ENCODE measurements at places on chromosomes 5 and 9.

DNA sequence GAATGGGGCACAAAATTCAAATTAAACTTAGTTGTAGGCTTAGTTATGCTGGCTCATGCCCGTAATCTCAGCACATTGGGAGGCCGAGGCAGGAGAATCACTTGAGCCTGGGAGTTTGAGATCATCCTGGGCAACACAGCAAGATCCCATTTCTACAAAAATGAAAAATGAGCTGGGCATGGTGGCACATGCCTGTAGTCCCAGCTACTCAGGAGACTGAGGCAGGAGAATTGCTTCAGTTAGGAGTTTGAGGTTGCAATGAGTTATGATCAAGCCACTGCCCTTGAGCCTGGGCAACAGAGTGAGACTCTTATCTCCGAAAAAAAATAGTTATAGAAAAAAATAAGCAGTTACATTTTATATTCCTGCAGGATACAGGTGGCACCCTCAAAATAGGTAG is 20.7 kb upstream of the GFPT2 start:
- no peak for DNase-seq

DNA sequence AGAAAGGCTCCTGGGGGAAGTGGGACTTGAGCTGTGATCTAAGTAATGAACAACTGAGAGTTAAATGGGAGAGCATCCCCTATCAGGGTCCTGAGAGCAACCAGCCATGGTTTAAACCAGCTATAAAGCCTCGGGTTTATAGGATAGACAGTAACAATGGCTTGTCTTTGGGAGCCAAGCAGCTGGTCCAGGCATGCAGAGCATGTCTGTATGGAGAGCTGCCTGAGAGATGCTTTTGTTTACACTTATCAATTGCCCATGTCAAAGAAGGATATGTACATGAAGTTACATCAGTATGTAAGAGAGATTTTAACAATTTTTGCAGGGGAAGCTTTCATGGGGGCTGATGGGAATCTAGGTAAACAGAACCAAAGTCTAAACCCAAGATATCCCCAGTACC is 4.4 kb downstream of the TGFBI start:
- DNase-seq, result no peak

DNA sequence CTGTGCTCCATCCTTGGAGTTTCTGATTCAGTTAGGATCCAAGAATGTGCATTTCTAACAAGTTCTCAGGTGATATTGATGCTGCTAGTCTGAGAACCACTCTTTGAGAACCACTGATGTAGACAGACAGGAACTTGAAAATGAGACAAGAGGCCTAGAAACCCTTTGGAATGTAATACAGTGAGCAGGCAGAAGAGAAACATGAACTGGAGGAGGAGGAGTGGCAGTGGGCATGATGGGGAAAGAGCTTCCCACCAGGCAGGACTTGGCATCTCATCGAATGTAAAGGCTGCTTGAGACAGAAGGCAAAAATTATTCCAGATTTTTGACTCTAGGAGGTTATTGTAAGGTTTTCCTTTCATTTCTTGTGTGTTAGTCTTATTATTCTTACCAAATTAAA is 295.8 kb upstream of the SGCD start:
- no peak for DNase-seq

- no peak for DNase-seq
These were observed 33.4 kb upstream of the CTSV start for GRCh38 chr9:97072285-97072776.

- no peak for DNase-seq
These were observed 3.3 kb downstream of the NACC2 start for GRCh38 chr9:136091582-136092352.

DNA sequence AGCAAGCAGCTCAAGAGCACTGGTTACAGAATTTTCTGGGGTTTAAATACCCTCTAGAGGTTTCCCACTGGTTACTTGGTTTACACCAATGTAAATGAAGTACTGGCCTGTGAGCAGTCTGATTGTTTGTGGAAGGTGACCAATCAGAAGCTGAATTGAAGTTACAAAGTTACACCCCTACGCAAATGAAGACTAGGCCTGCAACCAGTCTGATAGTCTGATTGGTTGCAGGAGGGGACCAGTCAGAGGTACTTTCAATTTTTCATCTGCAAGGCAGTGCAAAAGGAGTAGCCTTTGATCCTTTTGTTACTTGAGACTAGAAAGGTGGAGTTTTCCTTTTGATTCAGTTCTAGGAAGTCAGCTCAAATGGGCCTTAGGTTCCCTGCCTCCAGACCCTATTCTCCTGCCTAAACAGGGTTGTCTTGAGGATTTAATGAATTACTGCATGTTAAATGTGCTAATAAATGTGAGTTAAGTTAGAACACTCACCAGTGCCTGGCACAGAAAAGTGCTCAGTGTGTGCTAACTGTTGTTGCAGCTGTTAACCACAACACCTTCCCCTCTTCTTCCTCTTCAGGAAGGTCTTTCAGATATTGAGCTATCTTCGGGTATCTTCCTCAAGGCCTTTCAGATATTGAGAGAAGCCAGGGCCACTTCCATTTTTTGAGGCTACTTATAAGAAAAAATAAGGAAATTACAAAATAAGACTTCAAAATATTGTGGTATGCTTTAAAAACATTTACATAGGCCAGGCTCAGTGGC is 32.1 kb upstream of the CLINT1 start:
- DNase-seq, result no peak

GRCh38 chr5:140561753-140562523 is 2.5 kb downstream of the APBB3 start:
- no peak for DNase-seq

GRCh38 chr5:29498860-29499259 is 1694.6 kb upstream of the CDH6 start:
- no peak for DNase-seq

DNA sequence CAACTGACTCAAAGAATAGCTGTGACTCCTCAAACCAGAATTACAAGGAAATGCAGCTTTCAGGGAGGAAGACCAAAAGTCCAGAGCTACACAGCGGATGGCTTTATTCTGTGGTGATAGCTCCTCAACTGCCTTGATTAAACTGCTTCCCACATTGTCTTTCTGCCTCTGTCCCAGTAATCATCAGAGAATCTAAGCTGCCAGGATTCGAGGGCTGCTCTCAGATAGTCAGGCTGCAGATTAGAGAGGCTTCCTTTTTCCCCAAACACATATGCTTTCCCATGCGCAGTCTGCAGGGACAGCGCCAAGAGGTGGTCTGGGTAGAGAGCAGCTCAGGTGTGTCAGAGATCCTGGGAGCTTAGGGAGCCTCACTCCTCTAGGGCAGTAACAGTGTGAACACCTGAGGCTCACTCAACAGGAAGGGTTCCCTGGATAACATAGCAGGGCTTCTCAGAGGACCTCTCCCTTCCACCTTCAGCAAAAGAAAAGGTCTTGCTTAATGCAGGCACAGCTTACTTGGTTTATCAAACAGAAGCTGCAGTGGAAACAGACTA is 439.9 kb upstream of the TLE4 start:
- DNase-seq, result no peak

DNA sequence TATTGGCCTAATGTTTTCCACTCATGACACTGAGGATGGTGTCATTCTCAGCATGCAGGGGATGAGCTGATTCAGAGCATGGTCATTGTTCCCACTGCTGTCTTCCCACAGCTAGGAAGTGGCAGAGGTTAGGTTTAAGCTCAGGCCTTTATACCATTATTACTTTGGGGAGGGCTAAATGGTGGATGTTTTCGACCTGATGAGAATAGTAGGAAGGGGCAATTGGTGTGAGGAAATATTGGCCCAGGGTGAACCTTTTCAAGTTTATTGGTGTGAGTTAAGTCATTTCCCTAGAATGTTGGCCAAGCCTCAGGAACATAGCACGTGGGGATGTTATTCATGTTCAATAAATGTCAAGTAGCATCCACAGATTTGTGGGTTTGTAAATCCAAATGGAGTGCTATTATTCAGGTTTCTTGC is 59.6 kb downstream of the ARHGAP26 start:
- no peak for DNase-seq

- DNase-seq, result no peak
These were observed 841.5 kb downstream of the PTPRD start for GRCh38 chr9:9771314-9771713.

GRCh38 chr9:13139641-13140171 is 139.8 kb downstream of the MPDZ start:
- DNase-seq, result no peak

DNA sequence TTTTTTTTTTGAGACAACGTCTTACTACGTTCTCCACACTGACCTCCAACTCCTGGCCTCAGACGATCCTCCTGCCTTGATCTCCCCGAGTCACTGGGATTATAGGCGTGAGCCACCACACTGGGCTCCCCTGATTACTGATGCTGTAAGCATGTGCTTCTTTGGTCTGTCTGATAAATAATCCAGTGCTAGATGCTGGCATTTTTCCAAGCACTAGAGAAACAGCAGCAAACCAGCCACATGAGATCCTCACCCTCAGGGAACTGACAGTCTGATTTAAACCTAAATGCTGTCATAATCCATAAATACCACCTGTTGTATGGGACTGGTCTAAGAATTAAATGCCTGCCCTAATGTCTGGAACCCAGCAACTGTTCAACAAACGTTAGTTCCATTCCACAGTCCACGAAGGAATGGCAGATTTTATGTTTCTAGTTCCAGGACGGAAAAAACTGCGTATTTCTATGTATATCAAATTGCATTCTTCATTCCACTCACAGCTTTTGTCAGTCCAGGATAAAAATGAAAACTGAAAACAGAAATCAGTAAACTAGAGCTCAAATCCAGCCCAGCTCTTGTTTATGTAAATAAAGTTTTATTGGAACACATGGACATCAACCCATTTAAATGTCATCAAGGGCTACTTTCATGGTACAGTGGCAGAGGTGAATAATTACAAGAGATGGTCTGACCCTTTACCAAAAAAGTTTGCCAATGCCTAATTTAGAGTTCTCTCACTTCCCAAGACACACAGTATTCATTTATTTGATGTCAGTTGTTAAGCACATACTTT is 20.1 kb downstream of the SLC35D2 start:
- peak; percentile 18 for DNase-seq
